Activated CD4-positive, alpha-beta T cell treated with anti-CD3 and anti-CD28 coated beads for 4 hours (primary cell): ENCODE measurements at places on chromosomes 3 and 15.

DNA sequence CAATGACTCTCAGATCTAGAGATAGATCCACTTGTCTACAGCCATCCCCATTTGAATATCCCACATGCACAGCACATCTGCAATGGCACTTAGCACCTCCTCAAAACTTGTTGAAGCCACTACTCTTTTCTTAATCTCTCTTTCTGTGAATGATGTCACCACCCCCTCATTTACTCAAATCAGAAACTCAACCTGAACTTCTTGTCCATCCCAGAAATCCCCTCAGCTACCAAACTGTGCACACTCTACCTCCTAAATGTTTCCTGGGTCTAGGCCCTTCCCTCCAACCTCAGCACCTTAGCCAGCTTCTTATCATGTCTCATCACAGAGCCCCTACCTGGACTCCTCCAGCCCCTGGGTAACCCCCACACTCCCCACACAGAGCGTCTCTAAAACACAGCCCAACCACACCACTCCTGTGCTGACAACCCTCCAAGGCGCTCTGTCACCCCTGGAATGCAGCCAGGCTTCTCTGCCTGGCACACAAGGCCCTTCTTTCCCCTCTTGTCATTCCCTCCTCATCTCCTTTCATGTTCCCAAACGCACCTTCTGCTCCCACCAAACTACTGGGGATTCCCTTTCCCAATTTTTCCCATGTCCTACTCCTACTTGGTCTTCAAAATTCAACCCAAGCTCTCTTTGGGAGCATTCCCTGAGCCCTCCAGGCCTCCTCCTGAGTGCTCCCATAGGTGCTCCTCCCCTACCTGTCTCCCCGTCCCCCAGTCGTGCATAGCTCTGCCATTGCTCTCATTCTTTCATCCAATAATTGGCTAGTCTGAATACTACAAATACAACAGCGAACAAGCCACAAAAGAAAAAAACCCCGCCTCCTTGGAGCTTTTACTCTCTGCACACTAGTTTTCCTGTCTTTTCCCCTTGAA is 39.8 kb upstream of the ZBTB38 start:
- DNase-seq, result no peak

- DNase-seq, result no peak
These were observed 244.8 kb upstream of the IGF1R start for GRCh38 chr15:98403569-98403968.

DNA sequence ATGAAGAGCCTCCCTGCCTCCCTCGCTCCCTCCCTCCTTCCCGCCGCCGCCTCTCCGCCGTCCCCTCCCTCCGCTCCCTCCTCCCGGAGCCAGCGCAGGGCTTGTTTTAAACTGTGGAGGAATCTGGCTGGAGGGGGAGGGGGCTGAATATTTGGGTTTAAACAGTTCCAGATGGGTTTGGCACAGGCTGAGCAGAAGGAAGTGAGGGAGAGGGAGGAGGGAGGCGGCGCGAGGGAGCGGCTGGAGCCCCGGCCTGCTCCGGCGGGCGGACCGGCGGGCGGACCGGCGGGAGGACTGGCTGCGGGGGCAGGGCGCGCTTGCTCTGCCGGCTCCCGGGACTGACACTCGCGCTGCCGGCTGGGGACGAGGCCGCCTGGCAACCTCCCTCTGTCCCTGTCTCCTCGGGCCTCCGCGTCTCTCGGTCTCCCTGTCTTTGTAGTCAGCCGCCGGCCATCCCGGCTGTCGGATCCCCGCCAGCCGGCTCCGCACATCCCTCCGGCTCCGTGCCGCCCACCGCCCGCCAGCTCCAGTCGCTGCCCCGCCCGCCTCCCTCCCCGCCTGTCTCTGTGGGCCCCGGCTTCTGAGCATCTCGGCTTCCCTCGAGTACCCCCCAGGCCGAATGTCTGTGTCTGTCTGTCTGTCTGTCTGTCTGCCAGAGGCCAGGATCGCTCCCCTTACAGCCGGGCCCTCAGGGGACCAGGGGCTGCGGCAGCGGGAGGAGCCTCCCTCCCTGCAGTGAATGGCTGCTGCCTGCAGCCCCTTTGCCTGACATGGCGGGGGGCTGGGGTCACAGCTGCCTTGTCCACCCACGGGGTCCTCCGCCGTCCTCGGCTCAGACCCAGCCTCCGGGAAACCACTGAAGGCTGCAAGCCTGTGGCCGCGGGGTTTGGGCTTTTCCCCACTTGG is 7.6 kb downstream of the EPHB3 start:
- no peak for DNase-seq

DNA sequence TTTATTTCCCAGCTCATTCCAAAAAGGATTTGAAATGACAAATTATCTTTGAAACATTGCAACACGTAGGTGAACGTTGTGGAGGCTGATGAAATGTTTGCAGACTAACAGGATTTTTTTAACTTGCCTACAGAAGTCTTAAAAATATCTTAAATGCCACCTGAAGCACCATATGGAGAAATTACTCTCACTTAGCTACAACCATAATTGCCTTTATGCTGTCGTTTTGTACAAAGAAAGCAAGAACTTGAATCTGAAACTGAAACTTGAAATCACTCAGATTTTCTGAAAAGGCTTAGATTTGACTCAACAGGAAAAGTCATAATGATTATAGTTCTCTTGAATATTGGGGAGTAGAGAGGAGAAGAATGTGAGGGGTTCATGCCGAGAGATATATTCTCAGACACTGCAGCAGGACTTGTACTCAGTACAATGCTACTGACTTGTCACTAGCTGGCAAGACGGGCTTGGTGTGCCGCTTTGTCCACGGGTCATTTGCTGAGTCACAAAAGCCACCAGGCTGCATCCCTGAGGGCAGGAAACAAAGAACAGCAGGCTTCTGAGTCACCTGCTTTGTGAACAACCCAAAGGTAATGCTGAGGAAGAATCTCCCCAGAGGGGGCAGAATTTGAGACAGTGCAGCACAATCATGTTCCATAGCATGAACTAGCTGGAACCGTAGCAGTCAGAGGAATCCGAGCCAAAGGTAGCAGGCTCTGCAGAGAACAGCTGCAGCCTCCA is 7.1 kb upstream of the FMN1 start:
- DNase-seq, result peak; percentile 64

- DNase-seq, result no peak
These were observed 1.8 kb downstream of the CXCR6 start for GRCh38 chr3:45944830-45945620.

GRCh38 chr3:140315955-140316354 is 361.9 kb upstream of the TRIM42 start:
- no peak for DNase-seq

GRCh38 chr3:188439080-188439479 is 285.1 kb downstream of the LPP start:
- DNase-seq, result peak; percentile 49

GRCh38 chr15:60573936-60574335 is 95.0 kb upstream of the ICE2 start:
- DNase-seq, result peak; percentile 63

GRCh38 chr3:177481329-177481728 is 284.0 kb upstream of the TBL1XR1 start:
- DNase-seq, result no peak

GRCh38 chr3:14472471-14473351 is 67.4 kb downstream of the GRIP2 start:
- DNase-seq, result no peak

GRCh38 chr3:69413551-69414207 is 27.8 kb upstream of the FRMD4B start:
- DNase-seq, result no peak

DNA sequence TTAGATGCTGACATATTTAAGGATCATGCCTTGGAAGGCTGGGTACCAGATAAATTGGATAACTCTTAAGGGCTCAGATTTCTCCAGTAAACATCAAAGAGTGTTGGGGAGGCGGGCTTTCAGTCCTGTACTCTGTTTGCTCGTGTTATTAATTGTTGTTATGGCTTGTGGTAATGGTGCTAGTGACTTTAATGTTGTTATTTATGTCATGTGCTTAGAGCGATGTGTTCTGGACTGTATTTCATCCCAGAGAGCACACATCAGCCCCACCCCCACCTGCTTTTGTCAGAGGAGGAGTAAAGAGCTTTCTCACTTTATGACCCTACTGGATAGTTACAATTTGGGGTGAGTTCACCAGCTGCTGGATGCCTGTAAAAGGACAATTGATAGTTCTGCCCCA is 386.3 kb downstream of the EPHB1 start:
- no peak for DNase-seq

DNA sequence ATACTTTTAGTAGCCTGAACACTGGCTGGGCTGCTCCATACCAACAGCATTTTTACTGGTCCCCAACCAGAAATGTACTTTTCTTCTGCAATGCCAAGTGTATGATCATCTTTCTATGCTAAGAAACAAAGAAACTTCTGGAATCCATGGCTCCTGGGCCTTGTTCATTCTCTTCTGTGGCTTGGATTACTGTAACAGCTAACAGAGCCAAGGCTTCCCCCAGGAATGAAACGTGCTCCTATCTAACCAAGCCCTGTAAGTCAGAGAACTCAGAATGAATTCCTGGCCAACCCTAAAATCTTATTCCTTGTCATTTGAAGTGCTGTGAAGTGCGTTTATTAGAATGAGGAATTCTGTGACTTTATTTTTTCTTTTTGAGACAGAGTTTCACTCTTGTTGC is 102.9 kb upstream of the RAD18 start:
- DNase-seq, result no peak

GRCh38 chr15:71592203-71592602 is 218.2 kb upstream of the NR2E3 start:
- DNase-seq, result no peak

DNA sequence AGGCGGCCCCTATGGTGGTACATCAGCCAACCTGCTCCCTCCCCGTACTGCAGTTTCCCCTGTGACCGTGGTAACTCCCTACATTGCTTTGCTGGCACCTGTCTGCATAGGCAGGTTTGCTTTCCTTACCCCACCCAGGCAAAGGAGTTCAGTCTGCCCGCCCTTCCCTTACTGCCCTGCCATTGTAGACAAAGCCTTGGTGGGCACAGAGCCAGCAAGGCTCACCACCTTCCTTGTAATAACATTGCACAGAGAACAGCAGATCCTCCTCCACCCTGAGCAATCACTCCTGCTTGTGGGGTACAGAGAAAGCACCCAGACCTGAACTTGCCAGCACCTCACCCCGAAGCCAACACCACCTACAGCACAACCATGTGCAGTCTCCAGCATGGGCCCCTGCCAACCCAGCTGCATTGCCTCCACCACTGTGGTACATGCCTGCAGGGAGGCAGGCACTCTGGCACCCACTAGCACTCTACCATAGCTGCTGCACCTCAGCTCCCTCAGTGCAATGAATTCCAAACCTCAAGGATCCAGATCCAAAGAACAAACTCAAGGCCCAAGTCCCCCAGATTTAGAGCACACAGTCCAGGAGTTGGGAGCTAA is 192.7 kb upstream of the KCNMB2 start:
- DNase-seq, result no peak

DNA sequence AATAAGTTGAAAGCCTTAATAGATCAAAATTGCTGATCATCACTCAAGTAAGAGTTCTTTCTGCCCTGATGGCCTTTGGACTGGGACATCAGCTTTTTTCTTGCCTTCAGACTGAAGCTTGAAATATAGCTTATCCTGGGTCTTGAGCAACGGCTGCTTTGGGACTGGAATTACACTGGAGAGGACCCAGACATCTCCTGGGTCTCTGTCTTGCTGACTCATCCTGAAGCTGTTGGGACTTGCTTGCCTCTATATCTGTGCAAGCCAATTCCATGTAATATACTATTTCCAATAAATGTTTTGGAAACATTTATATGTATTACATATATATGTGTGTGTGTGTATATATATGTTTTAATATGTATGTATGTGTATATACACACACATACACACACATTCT is 260.2 kb downstream of the PDZRN3 start:
- no peak for DNase-seq

DNA sequence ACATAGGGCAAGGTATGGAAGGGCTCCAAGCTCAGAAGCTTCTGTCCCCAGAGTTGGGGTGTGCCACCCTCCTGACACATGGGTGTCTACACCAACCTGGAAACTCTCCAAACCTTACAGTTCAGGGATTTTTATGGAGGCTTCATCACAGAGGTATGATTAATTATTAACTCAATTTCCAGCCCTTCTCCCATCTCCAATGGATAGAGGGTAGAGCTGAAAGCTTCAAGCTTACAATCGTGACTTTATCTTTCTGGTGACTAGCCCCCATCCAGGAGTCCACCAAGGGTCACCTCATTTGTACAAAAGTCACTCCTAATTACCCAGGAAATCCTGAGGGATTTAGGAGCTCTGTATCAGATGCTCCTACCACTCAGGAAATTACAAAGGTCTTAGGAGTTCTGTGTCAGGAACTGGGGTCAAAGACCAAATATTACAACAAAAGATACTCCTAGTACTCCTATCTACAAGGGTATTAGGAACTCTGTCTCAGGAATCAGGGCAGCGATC is 62.7 kb downstream of the TFDP2 start:
- no peak for DNase-seq

DNA sequence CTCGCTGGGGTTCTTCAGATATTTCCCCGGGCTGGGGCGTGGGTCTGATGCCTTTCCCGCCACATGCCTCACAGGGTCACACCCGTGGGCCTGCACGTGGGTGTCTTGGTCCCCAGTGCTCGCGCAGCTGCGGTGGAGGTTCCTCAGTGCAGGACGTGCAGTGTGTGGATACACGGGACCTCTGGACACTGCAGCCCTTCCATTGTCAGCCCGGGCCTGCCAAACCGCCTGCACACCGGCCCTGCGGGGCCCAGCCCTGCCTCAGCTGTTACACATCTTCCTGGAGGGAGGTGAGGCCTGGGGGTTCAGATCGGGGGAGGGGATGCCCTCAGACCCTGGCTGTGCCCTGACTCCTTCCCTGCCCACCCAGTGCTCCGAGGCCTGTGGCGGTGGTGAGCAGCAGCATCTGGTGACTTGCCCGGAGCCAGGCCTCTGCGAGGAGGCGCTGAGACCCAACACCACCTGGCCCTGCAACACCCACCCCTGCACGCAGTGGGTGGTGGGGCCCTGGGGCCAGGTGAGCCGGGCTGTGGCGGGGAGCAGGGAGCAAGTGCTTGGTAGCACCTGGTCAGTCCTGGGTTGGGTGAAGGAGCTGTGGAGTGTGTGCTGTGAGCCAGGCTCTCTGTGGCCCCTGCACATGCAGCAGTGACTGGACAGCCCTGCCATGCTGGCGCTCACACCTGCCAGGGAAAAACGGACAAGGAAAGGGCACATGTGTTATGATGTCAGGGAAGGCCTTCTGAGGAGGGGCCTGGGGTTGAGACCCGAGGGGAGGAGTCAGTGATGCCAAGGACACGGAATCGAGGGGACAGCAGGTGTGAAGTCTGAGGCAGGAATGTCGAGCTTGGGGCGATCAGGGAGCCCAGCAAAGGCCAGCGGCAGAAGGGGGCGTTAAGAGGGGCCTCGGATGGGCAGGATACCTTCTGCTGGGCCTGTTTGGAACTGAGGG is 88.9 kb downstream of the TBC1D2B start:
- DNase-seq, result no peak

GRCh38 chr3:161263057-161263456 is 41.9 kb downstream of the NMD3 start:
- DNase-seq, result no peak

DNA sequence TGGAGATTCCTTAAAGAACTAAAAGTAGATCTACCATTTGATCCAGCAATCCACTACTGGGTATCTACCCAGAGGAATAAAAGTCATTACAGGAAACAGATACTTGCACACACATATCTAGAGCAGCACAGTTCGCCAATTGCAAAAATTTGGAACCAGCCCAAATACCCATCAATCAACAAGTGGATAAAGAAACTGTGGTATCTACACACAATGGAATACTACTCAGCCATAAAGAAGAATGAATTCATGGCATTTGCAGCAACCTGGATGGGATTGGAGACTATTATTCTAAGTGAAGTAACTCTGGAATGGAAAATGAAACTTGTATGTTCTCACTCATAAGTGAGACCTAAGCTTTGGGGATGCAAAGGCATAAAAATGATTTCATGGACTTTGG is 23.8 kb downstream of the SLC7A14 start:
- no peak for DNase-seq

GRCh38 chr3:104437131-104437750 is 929.5 kb upstream of the ALCAM start:
- no peak for DNase-seq
